ENCODE measurements at places on chromosomes 1 and 21.

- DNase-seq: no peak
Measured at GRCh38 chr1:59638231-59638711, 176.5 kb upstream of the HOOK1 start.

DNA sequence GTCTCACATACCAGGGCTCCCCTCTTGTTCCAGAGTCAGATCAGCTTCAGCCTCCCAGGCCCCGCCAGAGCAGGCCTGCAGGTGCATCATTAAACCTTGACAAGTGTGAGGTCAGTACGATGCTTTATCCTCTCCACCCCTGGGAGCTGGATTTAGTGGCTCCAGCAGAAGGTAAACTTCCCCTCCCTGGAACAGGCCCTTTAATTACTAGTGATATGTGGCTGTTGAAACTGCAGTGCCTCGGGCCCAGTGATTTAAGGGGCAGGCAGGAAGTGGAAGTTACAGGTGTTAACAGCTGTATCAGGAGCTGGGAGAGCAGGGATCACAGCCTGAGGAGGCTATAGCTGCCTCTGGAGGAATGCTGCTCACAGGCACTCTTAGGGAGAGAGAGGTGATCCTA, 132.4 kb upstream of the KLHDC7A start:
- DNase-seq: no peak

DNA sequence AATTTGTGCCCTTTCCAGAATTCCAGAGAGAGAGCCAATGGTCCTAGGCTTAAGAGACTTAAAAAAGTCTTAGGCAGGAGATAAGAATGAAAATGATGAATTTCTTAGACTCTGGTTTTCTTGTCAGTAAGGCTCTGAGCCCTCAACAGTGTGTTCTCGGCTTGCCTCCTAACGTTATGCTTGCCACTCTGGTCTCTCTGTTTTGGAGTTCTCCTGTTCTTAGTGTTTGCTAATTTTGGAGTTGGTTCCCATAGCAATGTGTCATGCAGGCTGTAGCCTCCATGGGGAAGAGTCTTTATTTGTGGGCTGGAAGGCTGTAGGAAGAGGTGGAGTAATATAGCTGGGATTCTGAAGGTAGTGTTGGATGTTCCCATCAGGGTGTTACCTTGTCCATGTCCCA, 19.9 kb downstream of the TBX19 start:
- no peak for DNase-seq

GRCh38 chr21:27173053-27173452, 206.2 kb upstream of the ADAMTS5 start:
- DNase-seq: no peak

GRCh38 chr1:228224198-228225164, 16.6 kb downstream of the OBSCN start:
- DNase-seq: no peak

GRCh38 chr1:40316595-40317393, at the start of gene COL9A2:
COL9A2 (minus strand) TSS chr1:40317286; CDS start chr1:40317197, 89 bp downstream.
- DNase-seq: no peak

DNA sequence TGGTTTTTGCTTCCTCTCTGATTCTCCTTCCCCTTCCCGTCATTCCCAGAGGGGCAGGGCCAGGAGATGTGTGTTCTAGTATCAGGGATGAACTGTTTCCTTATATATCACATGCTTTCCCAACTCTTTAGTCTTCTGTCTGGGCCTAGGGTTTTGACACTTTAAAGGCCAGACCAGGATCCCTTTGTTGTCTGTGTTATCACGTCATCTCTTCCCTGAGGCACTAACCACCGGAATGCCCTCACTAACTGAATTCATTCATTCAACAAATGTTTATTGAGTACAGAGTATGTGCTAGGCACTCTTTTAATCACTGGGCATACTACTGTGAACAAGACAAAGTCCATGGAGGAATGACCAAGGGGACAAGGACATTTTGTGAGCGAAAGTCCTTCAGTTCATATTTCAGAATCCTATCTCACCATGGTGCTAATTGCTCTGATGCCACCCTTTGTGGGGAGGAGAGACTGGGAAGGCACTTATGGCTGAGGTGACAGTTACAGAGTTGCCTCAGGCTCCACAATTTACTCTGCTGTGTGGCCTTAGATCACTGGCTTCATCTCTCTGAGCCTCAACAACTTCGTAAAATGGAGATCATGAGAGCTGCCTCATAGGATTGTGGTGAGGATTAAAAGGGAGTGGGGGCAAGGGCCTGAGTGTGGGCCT, 12.0 kb upstream of the ZNF362 start:
- DNase-seq: no peak

- no peak for DNase-seq
Measured at GRCh38 chr1:209876078-209876800, 48.5 kb downstream of the UTP25 start.

DNA sequence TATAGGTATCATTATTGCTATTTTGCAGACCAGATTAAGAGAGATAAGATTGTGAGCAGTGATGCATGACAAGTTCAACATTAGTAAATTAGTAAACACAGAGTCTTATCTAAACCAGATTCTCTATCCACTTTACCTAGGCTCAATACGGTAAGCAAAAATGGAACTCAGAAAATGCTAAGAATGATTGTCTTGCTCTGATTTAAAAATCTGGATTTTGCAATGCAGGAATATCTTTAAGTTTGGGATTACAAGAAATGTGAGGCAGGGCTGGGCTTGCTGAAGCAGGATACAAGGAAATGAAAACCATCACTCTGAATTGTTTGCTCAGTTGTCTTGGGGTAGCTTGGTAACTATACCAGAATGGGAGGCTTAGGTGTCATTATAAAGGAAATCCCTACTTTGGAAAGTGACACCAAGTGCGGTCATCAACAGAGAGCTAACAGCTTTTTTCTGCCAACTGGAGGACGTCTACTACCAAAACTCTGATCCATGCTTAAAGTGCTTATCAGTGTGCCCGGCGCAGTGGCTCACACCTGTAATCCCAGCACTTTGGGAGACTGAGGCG, 332.7 kb upstream of the RUNX1 start:
- DNase-seq: no peak

GRCh38 chr1:42935971-42936308, 22.7 kb downstream of the SLC2A1 start:
- DNase-seq: no peak

- DNase-seq: no peak
Measured at GRCh38 chr21:34892209-34892608, 156.9 kb downstream of the RUNX1 start.

Measured in NK-92 treated with Interleukin-12 subunit alpha and Interleukin-12 subunit beta, amount 100 ng/mL, for 24 hours (cell line).